ENCODE measurements at places on chromosomes 5 and 9.

DNA sequence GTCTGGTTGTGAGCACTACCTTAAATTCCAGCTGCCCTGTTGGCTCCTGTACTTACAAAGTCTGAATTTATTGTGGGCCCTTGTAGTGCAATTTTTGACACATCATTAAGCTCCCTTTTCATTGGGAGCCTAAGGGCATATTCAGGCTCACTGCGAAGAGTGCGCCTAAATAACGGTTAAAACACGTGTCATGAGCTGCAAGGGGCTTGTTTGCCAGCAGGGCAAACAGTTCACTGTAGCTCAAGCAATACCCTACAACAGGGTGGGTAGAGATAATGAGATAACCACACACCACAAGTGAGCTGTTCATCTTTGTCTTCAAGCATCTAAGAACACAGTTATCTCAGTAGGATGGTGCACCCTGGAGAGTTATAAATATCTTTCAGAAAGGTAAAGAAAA lies 214.2 kb downstream of the SLF1 start:
- peak; percentile 12 for DNase-seq

GRCh38 chr5:39451276-39451941 lies 26.6 kb upstream of the DAB2 start:
- no peak for DNase-seq

- DNase-seq, result no peak
These were observed 29.8 kb upstream of the GGTA1 start for GRCh38 chr9:121529237-121529987.

GRCh38 chr5:31770998-31771397 lies 132.1 kb downstream of the PDZD2 start:
- DNase-seq, result no peak

GRCh38 chr5:38500573-38501260 lies 55.7 kb downstream of the LIFR start:
- DNase-seq, result no peak

- no peak for DNase-seq
These were observed 201.1 kb downstream of the SNX18 start for GRCh38 chr5:54718656-54719055.

DNA sequence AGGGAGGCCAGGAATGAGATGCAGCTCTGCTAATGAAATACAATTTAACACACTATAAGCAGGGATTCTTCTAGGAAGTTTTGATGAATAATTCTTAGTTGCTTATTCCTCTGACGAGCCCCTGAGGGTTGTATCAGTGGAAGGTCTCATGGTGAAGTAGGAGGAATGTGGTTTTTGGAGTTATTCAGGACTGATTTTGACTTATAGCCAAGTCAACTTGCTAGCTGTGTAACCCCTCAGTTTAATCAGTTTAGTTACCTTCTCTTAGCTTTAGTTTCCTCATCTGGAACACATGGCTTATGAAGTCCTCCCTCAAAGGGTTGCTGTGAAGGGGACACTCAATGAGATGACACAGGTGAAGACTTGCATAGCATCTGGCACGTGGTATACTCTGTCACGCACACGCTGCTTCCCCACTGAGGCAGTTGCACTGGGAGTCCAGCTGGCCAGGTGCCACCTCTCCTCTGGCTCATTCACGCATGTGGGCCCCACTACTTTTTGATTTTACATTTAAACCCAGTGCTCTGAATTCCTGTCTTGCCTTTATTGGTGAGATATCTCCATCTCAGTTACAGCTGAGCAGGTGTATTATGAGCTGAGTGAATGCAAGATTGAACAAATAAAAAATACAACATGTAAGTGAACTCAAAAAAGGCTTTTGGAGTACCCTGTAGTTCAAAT lies 415.0 kb downstream of the ARHGEF28 start:
- DNase-seq, result no peak

DNA sequence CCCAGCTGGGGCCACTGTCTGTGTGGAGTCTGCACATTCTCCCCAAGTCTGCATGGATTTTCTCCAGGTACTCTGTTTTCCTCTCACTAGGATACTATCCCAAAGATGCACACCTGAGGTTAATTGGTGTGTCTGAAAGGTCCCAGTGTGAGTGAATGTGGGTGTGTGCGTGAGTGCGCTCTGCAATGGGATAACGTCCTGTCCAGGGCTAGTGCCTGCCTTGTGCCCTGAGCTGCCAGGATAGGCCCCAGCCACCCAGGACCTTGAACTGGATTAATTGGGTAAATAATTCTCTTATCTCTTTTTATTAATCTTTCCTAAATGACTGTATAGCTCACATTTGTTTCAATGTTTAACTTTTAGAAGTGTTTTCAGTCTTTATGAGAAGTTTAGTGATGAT lies 11.5 kb upstream of the PANK3 start:
- DNase-seq, result no peak

DNA sequence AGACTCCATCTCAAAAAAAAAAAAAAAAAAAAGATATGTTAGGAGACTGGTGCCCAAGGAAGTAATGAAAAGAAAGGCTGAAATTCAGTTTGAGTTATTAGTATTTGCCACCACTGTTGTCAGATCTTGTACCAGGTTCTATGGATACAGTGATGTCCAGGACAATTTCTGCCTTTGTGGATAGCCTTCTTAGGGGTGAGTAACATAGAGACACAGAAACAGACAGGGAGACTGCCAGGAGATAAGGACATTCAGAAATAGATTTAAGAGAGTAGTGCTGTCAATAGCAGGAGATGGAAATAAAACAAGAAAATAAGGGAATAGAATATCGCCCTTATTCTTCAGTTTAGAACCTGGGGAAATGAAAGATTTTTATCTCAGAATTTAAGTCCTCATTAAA lies 6.3 kb upstream of the SPINK14 start:
- DNase-seq, result no peak

GRCh38 chr9:126842977-126843799 lies 17.3 kb upstream of the ZBTB34 start:
- no peak for DNase-seq

DNA sequence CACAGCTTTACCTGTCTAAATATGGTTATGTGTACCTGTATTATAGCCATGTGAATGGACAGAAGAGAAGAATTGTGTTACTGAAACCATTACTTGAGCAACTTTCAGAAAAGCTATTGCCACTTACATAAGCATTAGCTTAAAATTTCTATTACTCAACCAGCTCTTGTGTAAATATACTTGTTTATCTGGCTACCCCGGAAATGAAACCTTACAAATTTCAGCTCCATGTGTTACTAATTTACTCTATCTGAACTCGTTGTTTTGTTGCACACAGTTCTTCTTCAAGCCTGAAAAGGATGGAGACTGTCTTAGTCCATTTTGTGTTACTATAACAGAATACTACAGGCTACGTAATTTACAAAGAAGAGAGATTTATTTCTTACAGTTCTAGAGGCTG lies 22.5 kb upstream of the ADAMTSL1 start:
- no peak for DNase-seq

DNA sequence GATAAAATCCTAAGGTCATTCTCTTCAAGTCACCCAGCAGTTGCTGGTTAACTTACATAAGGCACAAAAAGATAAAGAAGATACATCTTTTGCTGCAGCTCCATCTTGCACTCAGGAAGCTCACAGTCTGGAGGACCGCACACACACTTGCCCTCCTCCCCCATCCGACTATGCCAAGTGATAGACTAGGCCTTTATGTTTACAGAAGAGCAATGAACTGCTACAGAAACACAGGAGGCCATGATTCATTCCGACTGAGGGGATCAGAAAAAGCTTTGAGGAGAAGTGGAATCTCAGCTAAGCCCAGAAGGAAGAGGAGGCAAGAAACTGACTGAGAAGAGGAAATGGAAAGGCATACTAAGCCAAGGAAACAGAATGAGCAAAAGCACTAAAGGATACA lies 17.4 kb downstream of the NRG2 start:
- no peak for DNase-seq

- no peak for DNase-seq
These were observed 11.5 kb downstream of the AFF4 start for GRCh38 chr5:132951897-132952296.

- DNase-seq, result no peak
These were observed 43.0 kb upstream of the TBC1D2 start for GRCh38 chr9:98298476-98298875.

DNA sequence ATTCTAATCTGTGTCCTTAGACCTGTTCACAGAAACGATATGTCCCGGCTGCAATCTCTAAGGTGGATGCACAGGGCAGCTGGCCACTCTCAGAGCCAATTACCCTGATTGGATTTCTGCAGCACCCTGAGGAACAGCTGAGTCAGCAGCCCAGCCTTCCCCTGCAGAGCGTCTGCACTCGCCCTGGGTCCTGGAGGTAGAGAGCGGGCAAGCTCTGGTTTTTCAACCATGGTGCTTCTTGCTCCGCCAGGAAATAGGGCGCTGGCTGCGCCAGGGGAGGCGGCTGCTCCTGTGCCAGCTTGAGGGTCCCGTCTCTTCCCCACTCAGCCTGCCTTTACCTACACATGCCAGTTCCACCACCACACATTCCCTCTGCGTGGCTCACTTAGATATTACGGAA lies 19.2 kb downstream of the NDUFS6 start:
- no peak for DNase-seq

GRCh38 chr5:107395632-107396350 lies 274.9 kb downstream of the EFNA5 start:
- DNase-seq, result no peak

- DNase-seq, result no peak
These were observed 72.7 kb downstream of the MTRR start for GRCh38 chr5:7941692-7942091.

GRCh38 chr5:9439531-9440292 lies 106.2 kb downstream of the SEMA5A start:
- no peak for DNase-seq

GRCh38 chr9:127411122-127411521 lies 13.1 kb upstream of the ZNF79 start:
- no peak for DNase-seq

GRCh38 chr5:43192558-43193180 lies 644 bp downstream of the NIM1K start:
- DNase-seq, result no peak

- DNase-seq, result peak; percentile 14
These were observed 572 bp downstream of the NR4A3 start for GRCh38 chr9:99822109-99822805.

DNA sequence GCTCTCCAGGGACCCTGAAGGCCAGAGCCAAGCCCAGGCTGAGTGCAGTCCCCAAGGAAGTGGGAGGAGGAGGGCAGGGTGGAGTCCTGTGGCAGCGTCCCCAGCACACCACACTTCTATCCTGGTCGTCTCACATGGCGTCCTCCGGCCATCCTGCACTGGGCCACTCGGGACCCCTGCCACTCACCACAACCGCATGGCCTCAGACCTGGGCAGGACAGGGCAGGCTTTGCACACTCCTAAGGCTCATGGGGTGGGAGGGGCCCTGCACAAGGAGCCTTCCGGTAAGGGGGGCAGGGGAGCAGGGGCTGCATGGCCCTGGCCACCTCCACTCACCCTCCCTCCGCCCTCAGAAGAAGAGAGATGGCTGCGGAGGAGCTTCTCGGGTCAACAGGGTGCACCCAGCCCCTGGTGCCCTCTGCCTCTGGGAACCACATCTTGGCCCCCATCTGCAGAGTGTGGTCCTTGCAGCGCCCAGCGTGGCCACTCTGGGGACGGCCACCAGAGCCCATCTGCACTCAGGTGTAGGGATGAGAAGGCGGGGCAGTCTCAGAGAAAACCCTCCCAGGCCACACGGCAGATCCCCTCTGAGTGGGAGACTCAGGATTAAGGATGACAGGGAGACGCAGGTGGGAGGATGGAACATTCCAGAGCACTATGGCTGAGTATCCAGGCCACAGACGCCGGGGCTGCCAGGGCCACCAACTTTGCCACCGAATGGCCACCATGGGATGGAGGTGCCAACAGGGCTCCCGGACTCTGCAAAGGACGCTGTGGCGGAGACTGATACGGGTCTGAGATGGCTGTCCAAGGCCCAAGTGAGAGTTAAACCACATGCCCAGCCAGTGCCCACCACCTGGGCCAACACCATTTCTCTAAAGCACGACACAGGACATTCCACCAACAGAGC lies 7.6 kb downstream of the TPPP start:
- DNase-seq, result no peak

GRCh38 chr9:96510258-96510657 lies 60.3 kb downstream of the HABP4 start:
- DNase-seq, result no peak

DNA sequence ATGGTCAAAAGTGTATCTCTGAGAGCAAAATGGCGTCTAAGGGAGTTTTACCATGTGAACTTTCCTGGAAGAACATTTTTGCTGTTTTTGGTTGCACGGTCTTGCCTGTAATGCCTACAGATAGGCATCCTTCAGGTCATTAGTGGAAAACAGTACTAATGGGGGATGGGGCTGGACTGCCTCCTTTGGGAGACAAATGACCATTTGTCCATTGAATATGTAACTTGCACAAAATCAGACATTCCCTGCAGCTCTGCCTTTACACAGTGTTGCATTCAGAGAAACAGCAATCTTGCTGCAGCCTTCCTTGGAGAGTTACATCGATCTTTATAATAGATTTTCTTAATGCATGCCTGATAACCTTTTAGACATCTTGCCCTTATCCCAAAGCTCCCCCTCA lies 138.5 kb upstream of the EGFLAM start:
- no peak for DNase-seq

GRCh38 chr5:82793808-82794419 lies 283.3 kb downstream of the TMEM167A start:
- peak; percentile 52 for DNase-seq

DNA sequence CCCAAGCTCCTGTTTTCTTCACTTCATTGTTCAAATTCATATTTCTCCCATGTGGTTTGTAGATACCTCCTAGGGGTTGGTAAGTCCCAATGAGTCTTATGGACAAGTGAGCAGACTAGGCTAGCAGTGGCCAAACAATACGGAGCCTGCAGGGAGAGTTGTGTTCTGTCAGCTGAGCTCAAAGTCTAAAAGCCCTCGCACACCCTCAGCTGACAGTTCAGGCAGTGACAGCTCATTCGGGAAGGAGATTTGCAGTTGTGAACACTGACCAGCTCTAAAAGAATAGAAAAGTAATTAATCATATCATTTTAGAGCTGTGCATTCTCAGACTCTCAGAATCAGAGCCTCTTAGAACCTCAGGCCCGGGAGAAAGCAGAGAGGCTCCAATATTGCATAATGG lies 95.1 kb downstream of the SH3TC2 start:
- no peak for DNase-seq

GRCh38 chr9:105828596-105829213 lies 134.4 kb downstream of the TMEM38B start:
- no peak for DNase-seq
